GM04504 (cell line): ENCODE measurements at places on chromosomes 1 and 21.

- no peak for DNase-seq
Measured at GRCh38 chr1:225880222-225880588, 2.0 kb downstream of the TMEM63A start.

DNA sequence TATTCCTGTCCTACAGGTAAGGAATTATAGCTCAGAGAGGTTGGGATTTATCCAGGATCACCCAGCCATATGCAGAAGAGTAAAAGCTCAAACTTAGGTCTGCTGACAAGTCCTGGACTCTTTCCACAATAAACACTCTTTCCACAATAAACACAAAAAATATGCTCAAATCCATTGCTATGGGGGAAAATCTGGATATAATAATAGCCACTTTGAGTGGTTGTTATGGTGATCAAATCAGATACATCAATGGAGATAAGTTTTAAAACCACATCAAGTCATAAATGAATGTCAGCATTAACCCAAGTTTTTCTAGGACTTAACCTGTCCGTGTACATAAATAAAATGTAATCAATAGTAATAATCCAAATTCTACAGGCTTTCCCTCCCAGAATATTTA, 22.3 kb upstream of the TTF2 start:
- DNase-seq: no peak

- DNase-seq: no peak
Measured at GRCh38 chr1:192907545-192908243, 98.9 kb downstream of the RGS2 start.

DNA sequence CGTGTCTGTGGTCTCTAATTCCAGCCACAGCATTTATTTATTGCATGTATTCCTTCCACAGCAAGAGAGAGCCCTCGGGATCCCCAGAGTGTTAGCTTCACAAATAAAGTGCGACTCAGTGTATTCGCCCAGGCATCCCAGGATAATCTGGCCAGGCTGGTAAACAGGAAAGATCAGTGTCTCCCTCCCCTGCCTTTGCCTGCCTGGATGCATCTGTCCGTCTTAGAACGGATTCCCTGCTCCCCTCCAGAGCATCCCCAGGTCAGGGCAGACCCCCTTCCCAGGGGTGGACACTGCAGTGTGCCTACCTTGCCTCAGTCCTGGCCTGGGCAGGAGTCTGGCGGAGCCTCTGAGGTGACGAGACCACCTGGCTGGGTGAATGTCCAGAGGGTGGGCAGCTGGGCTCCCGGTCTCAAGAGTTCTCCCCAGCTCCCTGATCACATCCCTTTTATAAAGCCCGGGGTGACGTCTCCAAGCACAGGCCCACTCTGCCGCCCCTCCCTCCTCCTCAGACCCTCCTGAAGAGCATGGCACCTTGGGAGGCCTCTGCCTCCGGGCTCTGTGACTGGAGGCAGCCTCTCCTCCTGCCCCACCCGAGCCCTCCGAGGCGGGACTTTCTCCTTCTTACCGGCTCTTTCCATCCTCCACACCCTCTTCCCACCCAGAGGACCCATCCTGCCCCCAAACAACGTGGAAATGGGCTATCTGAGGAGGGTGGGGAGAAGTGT, at the start of gene KISS1:
TSS of gene KISS1 (minus strand) at position 424 of the 728 bp plus-strand sequence. CDS start 3,615 bp downstream, outside the sequence.
- no peak for DNase-seq

DNA sequence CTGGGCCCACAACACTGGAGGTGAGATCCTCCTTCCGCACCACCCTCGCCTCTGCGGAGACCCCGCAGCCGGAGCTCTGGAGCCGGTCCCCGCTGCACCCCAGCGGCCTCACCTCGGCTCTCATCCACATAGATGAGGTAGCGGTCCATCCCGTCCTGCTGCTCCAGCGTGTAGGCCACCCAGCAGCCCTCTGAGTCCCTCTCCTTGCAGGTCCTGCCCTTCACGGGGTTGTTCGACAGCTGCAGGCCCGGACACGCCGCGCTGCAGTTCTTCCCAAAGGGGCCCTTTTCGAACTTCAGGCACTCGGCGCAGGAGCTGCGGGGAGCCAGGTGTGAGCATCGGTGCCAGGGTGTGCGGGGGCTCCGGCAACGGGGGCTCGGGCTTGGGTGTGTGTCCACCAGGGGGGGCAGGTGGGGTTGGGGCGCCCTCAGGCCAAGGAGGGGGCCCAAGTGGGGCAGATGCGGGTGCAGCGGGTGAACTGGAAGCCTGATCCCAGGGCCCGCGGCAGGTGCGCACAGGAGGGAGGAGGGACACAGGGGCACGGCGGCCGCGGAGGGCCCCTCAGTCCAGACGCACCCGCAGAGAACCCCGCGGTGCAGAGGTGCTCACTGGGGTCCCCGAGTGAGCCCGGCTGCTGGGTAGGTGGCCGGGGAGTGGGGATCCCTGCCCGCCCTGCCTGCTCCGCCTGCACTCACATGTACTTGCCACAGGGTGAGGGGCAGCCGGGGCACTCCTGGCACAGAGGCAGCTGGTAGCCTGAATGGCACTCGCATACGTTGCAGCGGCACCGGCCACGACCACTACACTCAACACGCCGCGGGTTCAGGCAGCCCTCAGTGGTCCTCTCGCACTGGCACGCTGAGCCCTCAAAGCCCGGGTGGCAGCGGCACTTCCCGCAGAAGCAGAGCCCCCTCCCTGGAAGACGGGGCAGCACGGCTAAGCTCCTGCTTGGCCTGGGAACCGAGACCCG, 15.4 kb upstream of the PTTG1IP start:
- DNase-seq: no peak

DNA sequence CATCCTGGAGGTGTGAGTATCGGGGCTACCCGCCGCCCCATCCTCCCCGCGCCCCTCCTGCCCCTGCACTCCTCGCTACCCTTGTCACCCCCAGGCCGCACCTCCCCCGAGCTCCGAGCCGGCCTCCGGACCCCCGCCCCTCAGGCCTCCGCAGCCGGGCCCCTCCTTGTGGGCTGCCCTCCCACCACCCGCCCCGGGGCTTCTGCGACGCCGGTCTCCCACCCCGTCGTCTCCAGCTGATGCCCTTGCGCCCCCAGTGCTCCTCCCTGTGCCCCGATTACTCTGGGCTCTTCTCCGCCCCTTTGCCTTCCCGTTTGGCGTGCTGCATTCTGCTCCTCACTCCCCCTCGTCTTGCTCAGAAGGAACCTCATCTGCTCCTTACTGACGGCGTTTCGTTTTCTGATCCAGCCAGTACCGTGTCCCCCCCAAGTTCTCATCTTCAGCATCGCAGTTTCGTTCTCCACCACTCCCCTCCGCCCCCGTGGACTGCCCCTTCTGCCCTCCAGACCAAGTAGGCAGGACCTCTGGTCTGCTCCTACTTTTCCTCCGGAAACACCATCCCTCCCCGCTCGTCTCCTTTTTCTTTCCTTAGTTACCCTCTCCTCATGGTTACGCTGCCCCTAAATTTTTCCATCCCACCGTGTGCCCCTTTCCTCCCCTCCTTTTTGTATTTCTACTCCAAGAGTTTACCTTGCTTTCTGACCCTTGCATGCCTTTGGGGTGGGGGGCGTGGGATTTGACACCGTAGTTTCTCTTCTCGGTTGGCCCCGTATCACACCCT, 841 bp downstream of the SNX27 start:
- no peak for DNase-seq

DNA sequence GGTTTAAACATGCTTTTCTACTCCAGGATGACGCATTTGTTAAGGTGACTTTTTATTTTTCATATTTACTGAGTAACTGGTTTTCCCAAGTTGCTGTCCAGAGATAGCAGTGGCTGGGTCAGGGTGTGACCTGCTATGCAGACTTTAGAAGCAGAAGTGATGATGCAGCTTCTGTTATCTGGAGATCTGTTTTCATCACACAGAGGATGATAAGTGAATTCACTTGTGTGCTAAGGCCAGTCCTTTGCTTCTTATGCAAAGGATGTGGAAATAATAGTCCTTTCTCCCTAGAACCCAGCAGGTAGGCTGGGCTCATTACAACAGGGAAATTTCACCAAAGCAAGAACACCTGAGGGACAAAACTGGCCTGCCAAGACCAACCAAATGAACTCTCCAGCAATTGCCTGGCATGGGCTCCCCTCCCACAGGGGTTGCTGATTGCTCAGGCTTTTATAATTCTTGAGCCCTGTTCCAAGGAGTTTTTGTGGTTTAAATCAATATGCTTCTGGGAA, 97.8 kb upstream of the LPGAT1 start:
- no peak for DNase-seq

- DNase-seq: no peak
Measured at GRCh38 chr1:78003070-78003746, 1.5 kb upstream of the DNAJB4 start.

- DNase-seq: peak; percentile 88
Measured at GRCh38 chr21:35256468-35256988, 207.4 kb upstream of the RUNX1 start.

DNA sequence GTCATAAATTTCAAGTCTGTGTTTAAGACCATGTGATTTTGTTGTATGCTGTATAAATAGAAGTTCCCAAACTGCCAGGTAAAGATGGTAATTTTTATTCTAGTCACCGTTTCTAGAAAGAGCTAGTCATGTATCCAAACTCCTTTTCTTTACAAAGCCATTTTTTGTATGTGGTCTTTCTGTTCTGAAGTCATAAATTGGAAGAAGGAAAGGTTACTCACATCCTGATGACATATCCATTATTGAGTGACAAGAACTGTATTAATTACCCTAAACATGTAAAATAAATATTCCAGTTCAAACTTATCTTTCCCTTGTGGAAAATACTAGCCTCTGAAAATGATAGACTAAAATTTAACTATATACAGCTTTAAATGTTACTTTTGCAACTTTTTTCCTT, 104.7 kb downstream of the POFUT2 start:
- DNase-seq: no peak

GRCh38 chr1:107047602-107048001, 8.9 kb upstream of the PRMT6 start:
- DNase-seq: no peak

- no peak for DNase-seq
Measured at GRCh38 chr1:107433068-107433467, 292.2 kb downstream of the NTNG1 start.

DNA sequence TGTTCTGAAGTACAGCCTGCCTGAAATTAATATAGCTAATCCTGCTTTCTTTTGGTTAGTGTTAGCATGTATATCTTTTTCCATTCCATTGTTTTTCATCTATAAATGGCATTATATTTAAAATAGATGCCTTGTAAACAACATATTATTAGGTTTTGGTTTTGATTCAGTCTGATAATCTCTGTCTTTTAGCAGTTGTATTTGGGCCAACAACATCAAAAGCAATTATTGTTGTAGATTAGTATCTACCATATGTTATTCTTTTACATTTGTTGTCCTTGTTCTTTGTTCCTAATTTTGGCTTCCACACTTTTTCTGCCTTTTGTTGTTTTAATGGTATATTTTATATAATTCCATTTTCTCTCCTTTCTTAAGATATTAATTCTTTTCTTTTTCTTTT, 678.2 kb upstream of the PRMT6 start:
- DNase-seq: no peak

DNA sequence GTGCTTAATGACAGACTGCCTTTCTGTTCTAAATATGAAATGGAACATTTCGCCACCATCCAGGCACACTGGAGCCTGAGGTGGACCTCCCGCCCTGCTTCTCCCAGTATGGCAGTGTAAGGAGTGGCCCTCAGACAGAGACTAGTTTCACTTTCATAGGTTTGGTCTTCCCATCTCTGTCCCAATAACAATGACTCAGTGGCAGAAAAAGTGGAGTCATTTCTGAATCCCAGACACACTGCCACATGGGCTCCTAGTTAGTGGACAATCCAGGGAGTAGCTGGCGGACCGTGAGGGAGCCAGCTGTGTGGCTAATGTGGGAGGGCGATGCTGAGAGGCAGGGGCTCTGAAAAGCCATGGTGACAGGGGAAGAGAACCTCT, 95.6 kb upstream of the TSPAN2 start:
- DNase-seq: peak; percentile 75

GRCh38 chr21:35619184-35619583, 441.1 kb downstream of the SETD4 start:
- DNase-seq: no peak

GRCh38 chr1:76802094-76802493, 65.2 kb upstream of the ST6GALNAC5 start:
- no peak for DNase-seq

GRCh38 chr1:54479841-54480524, 68.0 kb upstream of the ACOT11 start:
- DNase-seq: no peak

GRCh38 chr1:227913396-227913763, 34.4 kb downstream of the WNT9A start:
- no peak for DNase-seq

- DNase-seq: no peak
Measured at GRCh38 chr1:175220853-175221556, 28.4 kb upstream of the KIAA0040 start.

- no peak for DNase-seq
Measured at GRCh38 chr1:4132352-4133296, 232.6 kb upstream of the C1orf174 start.

DNA sequence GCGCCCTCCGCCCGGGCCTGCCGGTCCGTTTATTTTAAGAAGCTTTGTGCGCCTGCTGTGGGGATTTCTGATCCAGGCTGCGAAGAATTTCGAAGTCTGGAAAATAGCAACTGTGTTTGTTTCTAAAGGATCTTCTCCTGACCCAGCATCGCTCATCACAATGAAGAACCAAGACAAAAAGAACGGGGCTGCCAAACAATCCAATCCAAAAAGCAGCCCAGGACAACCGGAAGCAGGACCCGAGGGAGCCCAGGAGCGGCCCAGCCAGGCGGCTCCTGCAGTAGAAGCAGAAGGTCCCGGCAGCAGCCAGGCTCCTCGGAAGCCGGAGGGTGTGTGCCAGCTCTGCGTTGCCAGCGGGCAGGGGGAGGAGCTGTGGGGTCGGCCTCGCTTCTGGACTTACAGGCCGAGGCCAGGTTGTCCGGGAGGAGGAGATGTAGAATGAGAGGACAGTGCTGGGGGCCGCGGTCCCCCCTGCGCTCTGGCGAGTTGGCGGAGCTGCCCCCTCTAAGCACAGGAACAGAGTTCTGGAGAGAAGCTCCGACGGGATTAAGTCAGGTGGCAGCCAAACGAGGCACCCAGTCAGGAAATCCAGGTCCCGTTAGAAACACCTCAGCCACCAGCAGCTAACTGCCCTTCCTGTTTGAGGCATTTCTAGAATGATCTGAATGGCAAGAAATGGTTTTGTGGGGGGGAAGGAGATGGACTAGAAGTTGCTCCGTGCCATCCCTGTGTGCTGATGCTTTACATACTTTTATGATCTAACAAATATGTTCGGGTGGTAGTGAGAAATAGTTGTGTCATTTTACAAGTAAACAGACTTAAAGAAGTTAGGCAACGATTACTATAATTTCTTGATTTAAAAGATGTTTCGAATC, 948 bp downstream of the TXLNA start:
- DNase-seq: no peak

- DNase-seq: no peak
Measured at GRCh38 chr1:37362594-37363385, 111.6 kb upstream of the ZC3H12A start.

- DNase-seq: no peak
Measured at GRCh38 chr1:160161965-160162705, 10.7 kb downstream of the ATP1A4 start.

- DNase-seq: no peak
Measured at GRCh38 chr1:4759671-4760070, 105.3 kb downstream of the AJAP1 start.

DNA sequence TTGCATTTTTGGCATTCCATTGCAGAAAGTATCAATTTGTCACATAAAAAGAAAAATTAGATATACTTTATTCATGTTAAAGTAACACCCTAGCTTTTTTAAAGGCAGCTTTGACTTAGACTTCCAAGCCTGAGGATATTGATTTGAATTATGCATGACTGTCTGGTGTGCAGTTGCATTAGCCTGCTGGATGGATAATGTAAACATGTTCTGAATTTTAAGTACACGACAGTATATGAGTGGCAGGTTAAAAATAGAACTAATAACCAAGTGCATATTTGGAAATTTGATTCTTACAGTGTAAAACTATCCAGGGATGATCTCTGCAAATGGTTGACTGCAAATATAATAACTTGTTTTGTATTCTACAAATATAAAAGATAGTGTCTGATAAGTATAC, 124.0 kb downstream of the SYT14 start:
- no peak for DNase-seq
